ENCODE measurements at places on chromosomes 1 and 21.

DNA sequence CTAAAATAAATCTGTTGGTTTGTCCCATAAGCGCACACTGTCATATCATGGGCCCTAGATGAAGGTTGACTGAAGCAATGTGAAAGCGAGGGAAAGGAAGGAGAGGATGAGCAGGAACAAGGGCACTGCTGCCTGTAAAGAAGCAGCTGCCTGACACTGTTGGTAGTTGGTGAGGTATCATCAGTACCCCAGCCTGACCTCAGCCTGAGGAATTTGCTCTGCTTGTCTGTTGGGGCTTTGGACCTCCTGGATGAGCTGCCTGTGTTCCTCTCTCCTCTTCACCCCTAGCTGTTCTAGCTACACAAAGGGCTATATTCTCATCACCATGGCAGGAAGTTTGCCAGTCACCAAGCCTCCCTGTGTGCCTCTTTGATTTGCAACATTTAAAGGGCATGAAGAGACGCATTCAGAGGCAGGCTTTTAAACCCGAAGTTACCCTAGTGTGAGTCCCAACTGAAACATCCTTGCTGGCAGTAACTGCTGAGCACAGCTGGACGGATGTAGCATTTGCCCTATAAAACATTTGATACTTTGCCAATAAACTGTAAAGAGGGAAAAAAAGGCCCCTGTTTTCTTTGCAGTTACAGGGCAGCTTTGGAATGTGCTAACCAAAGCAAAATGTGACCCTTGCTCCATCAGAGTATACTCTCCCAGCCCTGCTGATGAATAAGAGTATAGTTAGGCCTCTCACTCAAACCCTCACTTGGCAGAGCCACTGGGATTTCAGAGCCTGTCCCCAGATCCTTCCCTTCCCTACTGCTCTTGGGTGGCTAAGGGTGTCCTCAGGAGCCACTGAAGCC is 22.2 kb upstream of the SPATA6 start:
- peak; percentile 68 for DNase-seq

- DNase-seq: no peak
These were observed 431 bp downstream of the EEIG2 start for GRCh38 chr1:108560189-108560873.

GRCh38 chr1:27284425-27285273 is 37.3 kb upstream of the TMEM222 start:
- DNase-seq: peak; percentile 27

DNA sequence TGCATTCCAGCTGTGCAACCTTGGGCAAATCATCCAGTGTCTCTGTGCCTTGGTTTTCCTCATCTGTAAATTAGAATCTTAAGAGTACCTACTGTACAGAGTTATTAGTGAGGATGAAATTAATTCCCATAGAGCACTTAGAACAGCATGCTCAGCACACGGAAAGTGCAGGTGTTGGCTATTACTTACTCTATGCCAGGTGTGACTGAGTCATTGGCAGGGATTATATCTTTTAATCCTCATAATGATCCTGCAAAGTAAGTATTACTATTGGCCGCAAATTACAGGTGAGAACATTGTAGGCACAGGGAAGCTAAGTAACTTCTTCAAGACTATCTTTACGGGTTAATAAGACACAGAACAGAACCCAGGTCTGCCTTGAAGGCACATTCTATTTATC is 6.3 kb upstream of the UBE2U start:
- no peak for DNase-seq

DNA sequence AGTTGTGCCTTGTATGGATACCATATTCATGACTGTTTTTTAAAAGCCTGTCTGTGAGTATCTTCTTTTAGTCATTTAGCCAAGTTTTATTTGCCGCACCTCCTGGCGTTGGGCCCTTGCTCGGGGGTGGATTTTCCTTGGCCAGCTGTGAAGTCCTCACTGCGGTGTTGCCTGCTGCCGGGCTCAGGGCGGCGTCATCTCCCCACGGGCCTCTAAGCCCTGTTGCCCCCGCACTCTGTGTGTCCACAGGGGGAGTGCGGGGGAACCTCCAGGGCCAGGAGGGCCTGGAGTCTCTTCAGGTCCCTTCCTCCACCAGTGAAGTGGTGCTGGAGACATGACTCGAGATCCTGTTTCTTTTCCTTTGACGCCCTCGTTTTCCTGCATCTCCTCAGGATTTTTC is 65.8 kb upstream of the DIP2A start:
- no peak for DNase-seq

GRCh38 chr1:168640836-168641235 is 64.4 kb downstream of the XCL1 start:
- DNase-seq: no peak

DNA sequence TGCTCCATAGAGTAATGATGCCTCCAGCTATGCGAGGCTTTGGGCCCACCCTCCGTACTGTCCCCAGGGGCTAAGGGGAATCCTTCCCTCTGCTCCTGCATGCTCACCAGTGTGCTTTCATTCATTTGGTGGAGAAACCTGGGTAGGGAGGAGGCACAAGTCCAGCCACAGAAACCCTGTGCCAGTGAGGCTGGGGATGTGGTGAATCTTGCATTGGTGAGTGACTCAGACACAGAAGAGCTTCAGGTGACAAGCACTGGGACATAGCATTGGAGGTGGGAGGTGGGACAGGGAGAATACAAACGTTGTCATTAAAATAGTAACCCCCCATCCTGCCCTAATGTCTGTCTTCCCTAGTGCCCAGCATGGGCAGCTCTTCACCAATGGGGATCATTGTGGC is 5.2 kb downstream of the FCGR2A start:
- no peak for DNase-seq

DNA sequence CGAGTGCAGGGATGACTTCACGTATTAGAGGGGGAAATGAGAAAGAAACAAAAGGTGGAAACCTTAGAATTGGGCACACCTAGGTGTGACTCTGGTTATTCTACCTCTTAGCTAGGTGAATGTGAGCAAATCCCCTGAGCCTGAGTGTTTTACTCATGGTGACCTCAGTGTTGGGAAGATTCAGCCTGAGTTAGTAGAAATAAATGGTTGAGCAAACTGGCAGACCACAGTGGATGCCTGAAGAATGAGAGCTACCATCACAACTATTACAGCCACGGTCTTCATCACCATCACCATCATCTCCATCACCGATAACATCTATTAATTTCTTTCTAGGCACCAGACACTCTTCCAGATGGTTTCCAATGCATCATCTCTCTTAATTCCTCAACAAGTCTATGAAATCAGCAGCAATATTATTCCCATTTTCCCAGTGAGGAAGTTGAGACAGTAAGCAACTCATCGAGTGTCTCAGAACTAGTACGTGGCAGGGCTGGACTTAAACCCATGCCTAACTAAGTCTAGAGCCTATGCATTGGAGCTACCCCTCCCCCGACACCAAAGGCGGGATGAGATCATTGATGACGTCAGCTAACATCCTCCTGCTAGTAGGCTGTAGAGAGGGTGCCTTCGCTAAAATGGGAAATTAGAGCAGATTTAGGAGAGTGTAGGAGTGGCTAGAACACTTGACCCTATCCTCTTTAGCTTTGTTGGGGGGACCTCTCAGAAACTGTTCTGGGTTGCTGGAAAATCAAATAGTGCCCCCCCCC is 7.9 kb upstream of the KAZN start:
- DNase-seq: no peak

- no peak for DNase-seq
These were observed 234.0 kb downstream of the NPHP4 start for GRCh38 chr1:5758000-5758858.

- no peak for DNase-seq
These were observed 132.6 kb downstream of the MRPS6 start for GRCh38 chr21:34205811-34206571.

DNA sequence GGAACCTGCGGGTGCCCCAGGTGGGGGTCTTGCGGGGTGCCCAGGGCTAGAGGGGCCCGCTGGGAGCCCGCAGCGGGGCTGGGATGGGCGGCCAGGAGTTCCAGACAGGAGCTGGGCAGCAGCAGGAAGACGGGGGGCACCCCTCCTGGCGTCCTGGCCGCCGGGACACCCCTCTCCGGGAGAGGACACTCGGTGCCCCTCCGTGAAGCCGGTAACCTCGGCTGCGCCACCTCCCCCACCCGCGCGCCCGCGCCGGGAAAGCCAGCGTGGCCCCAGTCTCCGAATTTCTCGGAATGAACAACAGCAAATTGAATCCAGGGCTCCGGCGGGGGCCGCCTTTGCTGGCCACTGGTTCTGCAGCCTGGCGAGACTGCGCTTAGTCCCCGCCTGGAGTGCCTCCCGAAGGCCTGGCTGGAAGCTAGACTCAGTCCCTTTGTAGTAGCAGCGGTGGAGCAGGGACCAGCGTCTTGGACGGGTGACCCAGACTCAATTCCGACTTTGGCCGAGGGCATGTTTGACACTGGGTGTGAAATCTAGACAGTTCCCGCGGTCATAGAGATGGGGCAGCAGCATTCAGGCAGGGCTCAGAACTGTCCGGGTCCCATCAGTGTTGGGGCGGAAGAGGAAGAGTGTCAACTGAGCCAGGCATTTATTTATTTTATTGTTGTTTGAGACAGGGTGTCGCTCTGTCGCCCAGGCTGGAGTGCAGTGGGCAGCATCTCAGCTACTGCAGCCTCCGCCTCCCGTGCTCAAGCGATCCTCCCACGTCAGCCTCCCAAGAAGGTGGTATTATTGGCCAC is 773 bp downstream of the IFNGR2 start:
- DNase-seq: no peak

GRCh38 chr1:169921080-169921479 is 27.4 kb upstream of the SCYL3 start:
- no peak for DNase-seq

GRCh38 chr1:203492082-203492747 is 1.7 kb upstream of the OPTC start:
- no peak for DNase-seq

- peak; percentile 7 for DNase-seq
These were observed 49.0 kb downstream of the MAP10 start for GRCh38 chr1:232853994-232854797.

- DNase-seq: no peak
These were observed 63.9 kb downstream of the CHIA start for GRCh38 chr1:111354584-111354983.

DNA sequence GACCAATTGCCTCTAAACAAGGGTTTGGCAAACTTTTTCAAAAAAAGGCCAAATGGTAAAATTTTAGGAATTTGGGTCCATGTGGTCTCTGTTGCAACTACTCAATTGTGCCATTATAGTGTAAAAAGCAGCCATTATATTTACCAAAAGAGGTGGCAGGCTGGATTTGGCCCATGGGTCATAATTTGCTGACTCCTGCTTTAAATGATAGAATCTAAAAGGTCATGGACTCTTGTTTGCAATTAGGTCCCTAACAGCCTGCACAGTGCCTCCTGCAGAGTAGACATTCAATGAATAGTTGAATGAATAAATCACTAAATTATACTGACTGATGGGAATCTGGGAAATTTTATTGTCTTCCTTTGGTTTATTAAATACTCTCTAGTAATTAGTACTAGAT is 6.2 kb downstream of the BECN2 start:
- DNase-seq: no peak

DNA sequence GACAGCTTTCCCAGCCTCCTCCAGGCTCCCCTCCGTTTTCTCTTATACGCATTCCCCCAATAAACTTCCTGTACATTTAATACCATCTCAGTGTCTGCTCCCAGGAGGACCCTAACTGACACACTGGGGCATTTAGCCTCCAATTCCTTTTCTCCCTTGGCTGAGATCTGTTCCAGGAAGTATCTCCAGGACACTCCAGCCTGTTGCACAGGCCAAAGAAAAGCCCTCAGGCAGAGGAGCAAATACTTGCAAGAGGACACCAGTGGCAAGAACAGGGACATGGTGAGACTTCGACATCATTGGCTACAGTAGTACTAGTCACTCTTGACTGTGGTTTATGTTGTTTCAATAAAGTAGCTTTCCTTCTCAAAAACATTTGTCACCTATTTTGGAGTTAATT is 4.7 kb upstream of the SYNJ1 start:
- no peak for DNase-seq

DNA sequence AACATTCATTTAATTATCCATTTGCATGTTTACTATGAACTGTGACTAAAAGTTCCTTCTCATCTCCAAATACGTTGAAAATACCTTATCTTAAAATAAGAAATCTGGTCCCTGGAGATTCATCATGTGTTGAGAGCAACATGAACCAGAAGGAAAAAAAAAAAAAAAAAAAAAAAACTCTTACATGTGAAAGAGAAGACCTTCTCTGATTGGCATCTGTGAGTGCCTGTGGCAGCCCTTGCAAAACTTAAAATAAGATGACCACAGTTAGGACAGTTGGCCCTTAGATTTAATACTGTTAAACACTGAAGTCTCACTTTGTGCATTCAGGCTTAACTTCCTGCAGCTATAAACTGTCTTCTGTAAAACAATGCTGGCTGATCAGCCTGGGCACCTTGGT is 1395.2 kb upstream of the ADGRL4 start:
- no peak for DNase-seq

DNA sequence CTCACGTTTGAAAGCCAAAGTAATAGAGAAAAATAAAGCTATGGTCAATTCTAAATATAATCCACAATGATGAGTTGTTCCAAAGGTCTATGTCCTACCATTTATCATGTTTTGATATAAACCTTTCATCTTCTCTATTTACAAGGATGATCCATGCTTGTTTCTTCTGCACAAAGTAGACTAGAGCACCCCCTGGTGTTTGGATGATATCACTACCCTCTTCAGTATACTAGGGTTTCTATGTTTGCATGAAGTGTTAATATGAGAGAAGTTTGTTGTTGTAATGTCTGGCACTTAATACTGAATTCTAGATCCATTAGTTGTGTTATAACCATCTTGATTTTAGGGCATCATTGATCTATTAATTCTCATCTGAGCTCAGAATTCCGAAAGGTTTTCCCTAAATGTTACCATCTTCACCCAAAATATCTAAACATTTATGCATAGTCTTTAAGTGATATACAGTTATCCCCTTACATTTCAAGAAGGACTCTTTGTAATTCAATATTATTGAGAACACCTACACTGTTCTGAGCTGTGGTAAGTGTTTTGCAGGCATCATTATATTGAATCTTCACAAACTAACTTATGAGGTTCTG is 21.1 kb downstream of the CLDN8 start:
- peak; percentile 1 for DNase-seq

- DNase-seq: no peak
These were observed 14.7 kb upstream of the HAO2 start for GRCh38 chr1:119353836-119354235.

DNA sequence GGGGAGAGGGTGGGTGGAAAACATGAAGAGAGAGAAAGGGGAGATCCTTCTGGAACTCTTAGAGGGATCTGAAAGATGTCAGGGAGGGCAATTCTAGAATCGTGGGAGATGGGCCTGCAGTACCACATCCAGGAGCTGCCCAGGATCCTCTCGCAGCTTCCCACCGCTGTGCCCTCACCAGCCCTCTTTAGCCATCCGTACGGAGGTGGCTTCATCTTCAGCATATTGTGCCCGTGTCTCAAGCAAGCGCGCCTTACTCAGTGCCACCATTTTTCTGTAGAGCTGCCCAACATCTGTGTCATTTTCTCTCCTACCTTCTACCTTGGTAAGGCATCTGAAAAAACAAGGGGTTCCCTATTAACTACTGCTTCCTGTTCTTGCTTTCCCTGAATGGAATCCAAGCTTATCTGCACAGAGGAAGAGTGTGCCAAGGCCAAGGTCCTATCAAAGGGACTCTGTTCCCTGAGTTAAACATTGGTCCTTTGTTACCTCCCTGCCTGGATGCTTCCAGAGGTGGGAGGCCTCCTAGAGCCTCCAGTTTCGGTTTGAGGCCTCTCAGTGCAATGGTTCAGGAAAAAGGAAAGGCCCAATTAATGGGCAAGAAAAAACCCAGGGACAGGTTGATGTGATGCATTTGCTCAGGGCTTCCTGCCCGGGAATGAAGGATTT is 23.2 kb downstream of the C1orf116 start:
- no peak for DNase-seq
